ENCODE measurements at places on chromosomes 12 and 14. TPM values are rescaled to one million over a fixed set of nuclear protein-coding genes. Genes with fewer than 3 reads are reported as not detected.

Gene LBHD2
- not detected for polyA plus RNA-seq

Gene OR6C2
- not detected for polyA plus RNA-seq

Gene HOXC4
- polyA plus RNA-seq, result not detected

Gene B3GNT4
- polyA plus RNA-seq, result 3.0 TPM

Gene MYF5
- polyA plus RNA-seq, result not detected

Gene KRT77
- not detected for polyA plus RNA-seq

Gene NPAS3
- 15.9 TPM for polyA plus RNA-seq

Gene KRT78
- polyA plus RNA-seq, result not detected

Gene ARHGDIB
- polyA plus RNA-seq, result 8.2 TPM

Gene SLC7A7
- polyA plus RNA-seq, result not detected

Gene CACNA1C
- polyA plus RNA-seq, result 0.39 TPM

Gene PLEKHG7
- polyA plus RNA-seq, result not detected

Gene IL31
- polyA plus RNA-seq, result not detected

Gene ADCY6
- 0.43 TPM for polyA plus RNA-seq

Gene LRIG3
- polyA plus RNA-seq, result 0.34 TPM

Gene NDUFA12
- polyA plus RNA-seq, result 1,013 TPM

Gene SMCO2
- polyA plus RNA-seq, result not detected

Gene HOXC5
- not detected for polyA plus RNA-seq

Gene TGM1
- polyA plus RNA-seq, result not detected

Gene LTB4R2
- 0.86 TPM for polyA plus RNA-seq

Gene NTF3
- polyA plus RNA-seq, result not detected

Gene KCNA5
- 1.7 TPM for polyA plus RNA-seq

Gene SSTR1
- 0.67 TPM for polyA plus RNA-seq

Gene ZNF891
- 0.74 TPM for polyA plus RNA-seq

Gene MPHOSPH9
- 12.4 TPM for polyA plus RNA-seq

Gene SLCO1B1
- polyA plus RNA-seq, result not detected

Gene OR6C3
- polyA plus RNA-seq, result not detected

Gene SIX4
- polyA plus RNA-seq, result 0.12 TPM

Gene TPH2
- not detected for polyA plus RNA-seq

Gene CLEC4E
- not detected for polyA plus RNA-seq

Gene CLEC6A
- polyA plus RNA-seq, result not detected
